ENCODE measurements at places on chromosomes 12 and 14. TPM values are rescaled to one million over a fixed set of nuclear protein-coding genes. Genes with fewer than 3 reads are reported as not detected.

- H3K27me3 ChIP-seq, result no peaks in the 10 kb centered on the region
- no peaks in the 10 kb centered on the region for H3K4me1 ChIP-seq
- H3K4me3 ChIP-seq, result no peak overlapping the region
- no peaks in the 10 kb centered on the region for H3K36me3 ChIP-seq
- H3K27ac ChIP-seq, result no peak overlapping the region
Measured at GRCh38 chr12:69619050-69619449, 8.3 kb upstream of the LRRC10 start.

The GALNT16 gene
- 8.3 TPM for total RNA-seq

DNA sequence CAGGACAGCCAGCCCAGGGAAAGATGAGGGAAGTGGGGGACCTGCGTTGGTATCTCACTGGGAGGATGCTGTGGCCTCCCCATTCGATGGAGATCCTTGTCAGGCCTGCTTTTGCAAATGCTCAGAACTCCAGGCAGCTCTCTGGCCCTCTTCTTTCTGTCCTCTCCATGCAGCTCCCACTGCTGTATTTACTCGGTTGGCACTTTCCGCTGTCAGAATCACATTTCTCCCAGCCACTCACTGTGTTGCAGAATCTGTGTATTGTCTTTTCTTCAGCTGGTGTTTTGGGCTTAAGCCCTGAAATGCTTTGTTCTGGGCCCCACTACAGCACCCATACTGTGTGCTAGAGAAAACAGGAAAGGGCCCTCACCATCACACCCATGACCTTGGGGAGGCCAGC, 401.1 kb downstream of the RGS6 start:
- no peaks in the 10 kb centered on the region for H3K36me3 ChIP-seq
- H3K27me3 ChIP-seq, result no peaks in the 10 kb centered on the region
- no peaks in the 10 kb centered on the region for H3K4me1 ChIP-seq

The CLEC4D gene
- 3.6 TPM for total RNA-seq

The FERMT2 gene
- total RNA-seq, result 116 TPM

- peak; percentile 6 for DNase-seq
- no peak overlapping the region for H3K4me3 ChIP-seq
- no peaks in the 10 kb centered on the region for H3K36me3 ChIP-seq
- H3K27me3 ChIP-seq, result no peaks in the 10 kb centered on the region
- no peaks in the 10 kb centered on the region for H3K4me1 ChIP-seq
Measured at GRCh38 chr12:26369588-26369987, 174.2 kb downstream of the SSPN start.

The ZFC3H1 gene
- 73.5 TPM for total RNA-seq
